HEK293T (cell line): ENCODE measurements at places on chromosomes 5 and 9.

DNA sequence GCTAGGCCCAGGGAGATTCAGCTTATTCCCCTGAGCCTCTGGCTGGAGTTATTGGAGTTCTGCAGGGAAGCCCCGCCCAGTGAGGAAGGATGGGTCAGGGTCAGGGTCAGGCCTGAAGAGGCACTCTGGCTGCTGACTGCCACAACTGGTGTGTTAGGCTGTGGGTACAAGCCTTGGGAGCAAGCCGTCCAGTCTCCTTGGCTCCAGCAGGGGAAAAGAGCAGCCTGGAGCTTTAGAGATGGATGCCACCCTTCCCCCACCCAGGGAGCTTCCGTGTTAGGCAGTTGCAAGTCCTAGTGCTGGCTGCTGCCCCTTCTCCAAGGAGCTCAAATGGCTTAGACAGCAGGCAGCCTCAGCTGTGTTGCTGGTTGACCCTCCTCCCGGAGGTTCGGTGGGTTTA lies 34.4 kb upstream of the TAF11L2 start:
- no peak for DNase-seq

DNA sequence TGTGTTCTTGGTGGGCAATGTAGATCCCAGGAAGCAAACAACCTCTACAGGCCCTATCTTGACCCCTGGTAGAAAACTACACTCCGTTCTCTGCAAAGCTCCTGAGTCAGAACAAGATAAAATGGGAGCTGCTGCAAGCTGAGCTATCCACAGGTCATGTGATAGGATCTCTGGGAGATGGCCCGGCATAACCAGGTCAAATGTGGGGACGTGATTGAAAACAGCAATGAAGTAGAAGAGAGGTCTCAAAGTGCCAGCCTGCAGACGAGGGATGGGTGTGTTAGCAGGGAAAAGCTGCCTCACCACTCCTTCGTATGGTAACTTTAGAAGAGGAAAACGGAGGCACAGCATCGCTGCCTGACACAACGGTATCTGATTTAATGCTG lies 25.0 kb downstream of the NRG2 start:
- no peak for DNase-seq

DNA sequence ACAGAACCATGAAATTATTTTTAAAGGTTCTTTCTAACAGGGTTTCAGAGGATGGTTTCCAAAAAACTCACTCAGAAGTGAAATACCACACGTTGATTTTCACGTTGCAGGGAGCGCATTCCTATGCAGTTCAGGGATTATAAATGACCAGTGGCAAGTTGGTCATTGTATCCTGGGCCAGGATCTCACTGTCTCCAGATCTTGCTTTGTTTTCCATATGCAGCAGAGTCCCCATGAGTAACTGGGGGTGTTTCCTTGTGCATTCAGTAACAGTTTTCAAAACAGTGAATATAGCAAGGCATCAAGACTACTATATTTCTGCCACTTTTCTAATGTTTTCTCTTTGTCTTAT lies 1064.9 kb upstream of the DMAC1 start:
- no peak for DNase-seq

DNA sequence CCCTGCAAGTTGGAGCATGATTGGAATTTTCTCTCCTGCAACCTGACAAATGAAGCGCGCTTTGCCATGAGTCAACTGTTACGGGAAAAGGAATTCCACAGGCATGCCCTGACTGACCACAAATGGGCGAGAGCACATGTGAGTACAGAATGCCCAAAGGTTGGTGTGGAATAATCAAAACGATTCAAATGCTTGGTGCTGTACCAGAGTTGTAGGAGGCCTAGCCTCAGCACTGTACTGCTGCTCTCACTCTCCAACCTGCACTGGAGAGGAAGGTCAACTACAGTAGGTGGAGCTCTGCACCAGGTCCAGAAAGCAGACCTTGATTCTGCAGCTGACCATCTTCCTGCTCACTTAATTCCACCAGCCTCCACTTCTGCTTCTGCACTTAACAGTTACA lies 406.9 kb upstream of the ACTBL2 start:
- DNase-seq = no peak

GRCh38 chr9:30039712-30040111 lies 2344.7 kb upstream of the ACO1 start:
- peak; percentile 3 for DNase-seq

GRCh38 chr5:112614986-112615385 lies 122.7 kb upstream of the APC start:
- no peak for DNase-seq
